ENCODE measurements at places on chromosomes 13 and 19.

- peak; percentile 45 for DNase-seq
These were observed 36.7 kb downstream of the LNX2 start for GRCh38 chr13:27583645-27584044.

- DNase-seq: peak; percentile 76
These were observed 25.7 kb upstream of the SLC7A1 start for GRCh38 chr13:29621051-29621800.

- DNase-seq: no peak
These were observed 2.4 kb downstream of the SMG9 start for GRCh38 chr19:43752287-43752875.

DNA sequence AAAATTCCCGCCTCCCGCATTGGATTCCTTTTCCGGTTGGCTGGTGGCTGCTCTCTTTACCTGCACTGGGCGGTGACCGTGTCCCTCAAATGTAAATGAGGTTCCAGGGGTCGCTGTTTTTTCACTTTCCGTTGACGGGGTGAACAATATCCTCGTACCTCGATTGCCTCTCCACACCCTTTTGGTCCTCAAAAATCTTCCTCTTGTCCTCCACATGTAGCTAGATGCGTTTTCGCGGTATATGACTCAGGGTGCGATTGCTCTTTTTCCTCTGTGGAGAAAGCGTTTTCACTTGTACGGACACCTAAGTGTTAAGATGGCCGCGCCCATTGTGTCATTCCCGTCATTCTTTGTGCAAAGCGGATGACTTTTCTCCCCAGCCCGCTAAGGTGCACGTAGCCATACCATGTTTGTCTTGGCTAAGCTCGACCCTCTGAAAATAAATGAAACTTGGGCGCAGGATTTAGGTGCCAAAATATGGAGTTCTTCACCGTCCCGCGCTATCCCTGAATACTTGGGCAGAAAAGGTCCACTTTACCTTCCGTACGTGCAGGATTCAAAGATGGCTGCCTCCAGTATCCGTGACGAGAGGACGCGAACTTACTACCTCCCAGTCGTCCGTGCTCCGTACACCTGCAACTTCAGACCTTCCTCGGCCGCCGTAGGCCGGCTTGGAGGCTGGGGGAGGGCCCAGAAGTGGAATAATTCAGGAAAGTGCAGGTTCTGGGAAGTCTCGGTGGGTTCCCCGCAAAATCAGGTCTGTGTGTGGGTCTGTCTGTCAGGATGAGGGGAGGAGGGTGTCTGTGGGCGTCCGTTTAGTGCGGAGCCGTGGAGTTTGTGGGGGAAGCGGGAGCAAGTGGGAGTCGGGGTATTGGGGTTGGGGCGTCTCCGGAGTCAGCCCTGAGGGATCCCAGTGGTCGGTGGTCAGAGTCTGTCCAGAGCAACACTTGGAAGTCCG, at the start of gene ZNF613:
ZNF613 (plus strand) TSS at position 689 of the 958 bp plus-strand sequence. CDS start 8,749 bp downstream, outside the sequence.
- DNase-seq: peak; percentile 96

DNA sequence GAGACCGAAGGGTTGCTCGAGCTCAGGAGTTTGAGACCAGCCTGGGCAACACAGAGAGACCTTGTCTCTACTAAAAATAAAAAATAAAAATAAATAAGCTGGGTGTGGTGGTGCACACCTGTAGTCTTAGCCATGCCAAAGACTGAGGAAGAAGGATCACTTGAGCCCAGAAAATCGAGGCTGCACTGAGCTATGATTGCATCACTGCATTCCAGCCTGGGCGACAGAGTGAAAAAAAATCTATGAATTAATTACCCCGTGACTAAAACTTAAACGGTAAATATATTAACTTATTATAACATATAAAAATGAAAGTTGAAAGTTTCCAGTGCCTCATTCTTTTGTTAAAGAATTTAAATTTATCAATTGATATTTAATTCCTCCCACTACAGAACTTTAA, 273.7 kb downstream of the KLF12 start:
- DNase-seq: no peak

DNA sequence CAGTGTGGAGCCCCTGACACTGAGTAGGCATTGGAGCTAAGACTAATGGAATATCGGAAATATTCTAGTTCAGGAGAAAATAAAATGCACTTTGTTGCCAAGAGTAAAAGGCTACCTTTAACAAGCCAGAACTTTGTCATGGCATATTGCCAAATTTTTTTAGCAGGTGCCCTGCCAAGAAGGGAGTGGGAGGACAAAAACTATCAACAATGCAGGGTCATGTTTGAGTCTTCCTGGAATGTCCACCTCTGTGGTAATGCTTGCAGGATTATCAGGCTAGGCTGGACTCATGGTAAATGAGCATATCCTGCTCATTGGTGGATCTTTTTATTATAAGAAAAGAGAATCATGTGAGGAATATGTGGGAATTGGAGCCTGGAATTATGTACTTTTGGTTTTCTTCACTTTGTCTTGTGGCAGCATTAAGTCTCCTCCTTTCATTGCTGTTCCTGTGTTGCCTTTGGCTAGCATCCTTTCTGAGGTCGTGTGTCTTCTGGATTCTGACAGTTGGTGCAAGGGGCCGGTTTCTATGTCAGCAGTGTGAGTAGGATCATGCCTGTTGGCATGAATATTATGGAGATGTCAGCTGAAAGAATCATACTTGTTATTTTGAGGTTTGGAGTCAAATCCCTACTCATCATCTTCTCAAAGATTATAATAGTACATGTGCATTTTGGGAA, 122.9 kb upstream of the SPRY2 start:
- DNase-seq: no peak

DNA sequence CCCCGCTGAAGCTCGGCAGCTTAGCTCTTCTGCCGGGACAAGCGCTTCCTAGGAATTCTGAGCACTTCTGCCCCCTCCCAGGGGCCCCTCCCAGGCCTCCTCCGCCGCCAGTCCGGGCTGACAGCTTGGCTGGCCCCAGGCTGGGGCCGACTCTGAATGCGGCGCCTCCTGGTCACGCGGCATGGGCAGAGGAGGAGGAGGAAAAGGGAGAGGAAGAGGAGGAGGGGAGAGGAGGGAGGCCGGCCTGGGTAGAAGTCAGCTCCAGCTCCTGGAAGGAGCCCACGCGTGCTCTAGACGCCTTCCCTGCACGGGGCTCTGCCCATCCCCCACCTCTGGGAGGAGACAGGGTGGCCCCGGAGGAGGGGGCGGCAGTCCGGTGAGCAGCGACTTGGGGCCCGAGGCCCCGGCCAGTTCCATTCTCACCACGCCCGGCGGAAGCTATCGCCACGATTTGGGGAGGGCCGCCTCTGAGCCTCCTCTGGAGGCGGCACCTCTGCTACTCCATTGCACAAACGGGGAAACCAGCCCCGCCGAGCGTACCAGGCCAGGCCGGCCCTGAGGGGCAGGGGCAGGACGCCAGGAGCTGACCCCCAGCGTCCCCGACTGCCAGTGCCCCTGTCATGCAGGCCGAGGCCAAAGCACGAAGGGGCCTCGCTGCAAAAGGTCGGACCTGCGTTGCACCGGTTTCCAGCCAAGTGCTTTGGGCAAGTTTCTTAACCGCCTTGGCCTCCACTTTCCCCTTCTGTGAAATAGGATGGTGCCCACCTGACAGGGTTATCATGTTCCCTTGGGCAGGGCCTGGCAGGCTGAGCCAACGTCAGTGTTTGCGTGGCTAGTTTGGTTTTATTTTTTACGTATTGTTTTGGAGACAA, 31.6 kb downstream of the CCNE1 start:
- DNase-seq: no peak

DNA sequence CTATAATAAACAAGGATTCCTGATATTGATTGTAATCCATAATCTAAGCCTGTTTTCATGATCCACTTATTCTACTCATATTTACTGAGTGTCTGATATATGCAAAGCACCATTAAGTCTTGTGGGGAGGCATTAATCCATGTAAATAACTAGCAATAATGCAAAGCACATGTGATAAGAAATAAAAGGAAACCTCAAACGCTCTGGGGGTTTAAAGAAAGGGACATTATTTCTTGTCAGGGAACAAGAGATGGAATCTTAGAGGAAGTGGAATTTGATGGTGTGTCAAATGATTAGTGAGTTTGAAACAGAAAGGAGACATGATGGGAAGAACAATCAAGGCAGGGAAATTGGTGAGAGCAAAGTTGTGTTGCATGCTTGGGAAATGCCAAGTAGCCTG, 57.4 kb upstream of the FLT1 start:
- DNase-seq: no peak

GRCh38 chr13:100673376-100673712, 1.3 kb downstream of the TMTC4 start:
- no peak for DNase-seq

DNA sequence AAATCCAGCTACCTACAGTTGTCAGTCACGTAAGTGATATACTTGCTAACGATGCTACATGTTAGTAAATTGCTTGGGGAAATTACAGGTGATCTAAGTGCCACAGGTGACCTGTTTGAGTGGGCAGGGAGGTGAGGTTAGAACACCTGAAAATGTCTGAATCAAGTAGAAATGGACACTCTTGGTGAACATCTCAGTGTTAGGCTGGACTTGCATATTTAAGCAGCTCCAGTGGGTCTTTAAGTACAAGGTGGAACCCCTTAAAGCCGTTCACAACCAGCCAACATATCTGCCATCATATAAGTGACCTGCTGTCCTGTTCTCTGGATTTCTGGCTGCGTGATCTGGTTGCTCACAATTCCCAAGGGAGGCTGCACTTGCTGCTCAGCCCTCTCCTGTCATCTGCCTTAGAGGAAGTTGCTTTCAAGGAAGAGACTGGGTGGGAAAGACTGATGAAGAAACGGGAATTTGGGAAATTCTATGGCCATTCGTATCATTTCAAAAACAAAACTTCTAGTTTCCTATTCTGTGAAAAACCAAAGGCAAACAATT, 244.0 kb downstream of the DCLK1 start:
- no peak for DNase-seq
